ENCODE measurements at places on chromosomes 16 and 17.
A peak's percentile ranks its signal among the peaks of the same experiment; 100 is the strongest.

- DNase-seq: no peak
Measured at GRCh38 chr16:88022076-88023042, 71.1 kb downstream of the BANP start.

DNA sequence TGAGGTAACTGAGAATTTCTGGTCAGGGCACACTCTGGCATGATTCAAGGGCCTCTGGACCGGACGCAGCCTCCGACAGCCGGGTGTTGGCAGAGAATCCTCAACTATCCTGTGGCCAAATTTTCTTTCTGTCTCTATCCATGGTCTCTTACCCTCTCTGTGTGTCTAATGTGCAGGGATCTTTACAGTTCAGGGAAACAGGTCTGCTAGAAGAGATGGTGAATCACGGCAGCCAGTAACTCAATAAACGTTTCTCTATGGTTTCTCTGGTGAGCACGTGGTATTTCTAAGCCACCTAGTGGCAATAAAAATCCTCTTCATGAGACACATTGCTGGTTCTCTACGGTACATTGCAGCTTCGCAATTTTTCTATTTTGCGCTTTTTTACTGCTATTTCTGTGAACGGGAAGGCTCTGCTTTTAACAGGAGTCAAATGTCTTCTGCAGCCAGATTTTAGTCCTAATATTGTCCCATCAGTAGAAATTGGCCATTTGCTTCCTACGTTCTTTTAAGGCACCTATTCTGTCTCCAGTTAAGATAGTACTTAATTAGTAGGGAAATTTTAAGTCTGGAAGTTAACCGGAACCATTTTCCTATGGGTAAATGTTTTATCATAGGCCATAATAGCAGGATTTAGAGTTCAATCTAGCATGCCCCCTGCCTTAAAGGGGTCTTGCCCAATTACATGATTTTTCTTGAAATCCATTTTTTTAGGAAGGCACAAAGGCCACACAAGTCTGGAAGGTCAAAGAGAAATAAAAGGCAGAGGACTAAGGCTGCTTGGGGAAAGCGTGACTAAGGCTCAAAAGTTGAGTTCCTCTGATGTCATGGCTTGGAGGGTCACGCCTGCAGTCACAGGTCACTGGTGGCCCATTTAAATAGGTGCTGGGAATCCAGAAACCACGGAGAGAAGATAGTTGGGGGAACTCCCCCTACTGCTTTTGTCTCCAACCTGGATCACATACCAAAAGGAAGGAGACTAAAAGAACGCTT is 31.5 kb downstream of the QPRT start:
- DNase-seq: peak; percentile 80

GRCh38 chr16:2919511-2920255 is 8.0 kb downstream of the FLYWCH1 start:
- DNase-seq: peak; percentile 89

DNA sequence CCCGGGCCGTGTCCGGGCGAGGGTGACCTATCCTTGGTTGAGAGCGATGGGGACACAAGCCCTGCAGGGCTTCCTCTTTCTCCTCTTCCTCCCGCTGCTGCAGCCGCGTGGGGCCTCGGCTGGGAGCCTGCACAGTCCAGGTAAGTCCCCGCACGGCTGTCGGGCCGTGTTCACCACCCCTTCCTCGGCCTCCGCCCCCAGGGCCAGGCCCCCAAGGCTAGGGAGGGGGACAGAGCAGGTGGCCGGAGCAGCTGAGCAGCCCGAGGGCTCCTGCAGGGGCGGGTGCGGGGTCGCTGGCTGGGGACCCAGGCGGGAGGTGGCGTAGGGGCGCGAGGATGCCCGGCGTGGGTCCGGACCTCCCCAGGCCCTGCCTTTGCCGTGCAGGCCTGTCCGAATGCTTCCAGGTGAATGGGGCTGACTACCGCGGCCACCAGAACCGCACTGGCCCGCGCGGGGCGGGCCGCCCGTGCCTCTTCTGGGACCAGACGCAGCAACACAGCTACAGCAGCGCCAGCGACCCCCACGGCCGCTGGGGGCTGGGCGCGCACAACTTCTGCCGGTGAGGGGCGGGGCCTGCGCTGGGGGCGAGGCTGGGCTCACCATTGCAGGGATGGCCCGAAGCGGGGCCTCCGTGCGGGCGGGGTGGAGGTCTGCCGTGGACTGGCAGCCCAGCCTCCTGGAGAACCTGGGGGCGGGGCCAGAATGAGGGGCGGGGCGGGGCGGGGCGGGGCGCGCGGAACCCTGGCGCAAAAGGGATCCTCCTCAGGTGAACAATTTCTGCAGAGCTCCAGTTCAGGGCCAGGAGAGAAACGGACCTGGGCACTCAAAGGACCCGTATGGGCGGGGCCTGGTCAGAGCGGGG is 631 bp downstream of the KREMEN2 start:
- DNase-seq: peak; percentile 81

GRCh38 chr17:965311-965989 is 14.1 kb downstream of the NXN start:
- DNase-seq: no peak

Data from stomach (tissue), 19 donors.